Activated T-helper 2 cell treated with anti-CD3 and anti-CD28 coated beads, Interferon-gamma antibody, Interleukin-2, Interleukin-4, amounts not matched to agents 10 μg/mL and 5 μg/mL and 100 μg/mL, durations not matched to agents 14 hours and 24 hours and 36 hours (primary cell): ENCODE measurements at places on chromosomes 12 and 14. TPM values are rescaled to one million over a fixed set of nuclear protein-coding genes. Genes with fewer than 3 reads are reported as not detected.

GRCh38 chr14:49280566-49280965, 305.6 kb downstream of the RPS29 start:
- DNase-seq: no peak

Gene TMEM132C
- total RNA-seq: not detected in 2 replicates

DNA sequence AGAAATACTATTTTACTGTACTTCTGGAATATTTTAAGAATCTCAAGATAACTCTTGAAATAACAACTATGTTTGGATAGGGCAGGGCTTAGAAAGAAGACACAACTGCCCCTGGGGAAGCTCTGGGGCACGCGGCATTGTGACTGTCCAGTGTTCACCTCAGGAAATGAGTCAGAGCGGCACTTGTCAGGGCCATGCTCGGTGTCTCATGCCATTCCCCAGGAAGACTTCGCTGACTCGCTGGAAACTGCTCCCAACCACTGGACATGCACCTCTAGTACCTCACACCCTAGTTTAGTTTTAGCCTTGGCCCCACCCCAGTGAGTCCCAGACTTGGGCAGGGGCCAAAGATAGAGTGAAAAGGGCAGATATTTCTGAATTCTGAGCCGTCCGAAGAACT, 192.0 kb downstream of the TTC7B start:
- DNase-seq: no peak

Gene PMEL
- total RNA-seq: 0.32 and 0.37 TPM in 2 replicates

- no peak for DNase-seq
Measured at GRCh38 chr12:14930299-14930698, 8.0 kb downstream of the ERP27 start.

DNA sequence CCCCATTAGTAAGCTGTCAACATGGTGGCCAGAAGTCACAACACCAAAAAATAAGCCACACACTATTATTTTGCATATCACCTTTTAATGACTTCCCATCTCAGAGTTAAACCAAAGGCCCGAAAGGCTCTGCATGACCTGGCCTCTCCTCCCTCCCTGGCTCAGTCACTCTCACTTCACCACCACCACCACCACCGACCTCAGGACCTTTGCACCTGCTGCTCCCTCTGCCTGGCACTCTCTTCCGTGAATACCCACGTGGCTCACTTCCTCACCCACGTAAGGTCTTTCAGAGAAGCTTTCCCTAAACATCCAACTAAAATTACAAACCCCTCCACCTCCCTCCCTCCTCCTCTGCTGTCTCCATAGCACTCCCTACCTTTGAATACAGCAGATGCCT, 134.3 kb downstream of the RIMBP2 start:
- no peak for DNase-seq

GRCh38 chr14:55851301-55851700, 266.9 kb upstream of the PELI2 start:
- no peak for DNase-seq

Gene KRT79
- not detected in 2 replicates for total RNA-seq

- DNase-seq: no peak
Measured at GRCh38 chr14:22073801-22074200, 400.2 kb upstream of the OR4E1 start.

DNA sequence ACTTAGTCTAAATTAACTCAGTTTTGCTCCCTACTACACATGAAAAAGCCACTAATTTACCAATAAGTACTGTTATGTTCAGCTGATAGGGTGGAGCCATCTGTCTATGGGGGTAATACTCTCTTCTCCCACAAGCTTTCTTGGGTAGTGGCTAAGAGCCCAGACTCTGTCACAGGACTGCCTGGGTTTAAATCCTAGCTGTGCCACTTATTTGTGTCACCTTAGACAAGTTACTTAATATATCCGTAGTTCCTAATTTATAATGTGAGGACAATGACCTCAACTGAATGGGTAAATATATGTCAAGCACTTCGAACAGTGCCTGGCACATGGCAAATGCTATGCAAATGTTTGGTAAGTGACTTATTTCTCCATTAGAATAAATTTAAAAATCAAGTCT, 185.6 kb downstream of the DACT1 start:
- DNase-seq: no peak

Gene HOXC6
- total RNA-seq: not detected in 2 replicates

Gene RAB35
- total RNA-seq: 86.5 and 87.0 TPM in 2 replicates

DNA sequence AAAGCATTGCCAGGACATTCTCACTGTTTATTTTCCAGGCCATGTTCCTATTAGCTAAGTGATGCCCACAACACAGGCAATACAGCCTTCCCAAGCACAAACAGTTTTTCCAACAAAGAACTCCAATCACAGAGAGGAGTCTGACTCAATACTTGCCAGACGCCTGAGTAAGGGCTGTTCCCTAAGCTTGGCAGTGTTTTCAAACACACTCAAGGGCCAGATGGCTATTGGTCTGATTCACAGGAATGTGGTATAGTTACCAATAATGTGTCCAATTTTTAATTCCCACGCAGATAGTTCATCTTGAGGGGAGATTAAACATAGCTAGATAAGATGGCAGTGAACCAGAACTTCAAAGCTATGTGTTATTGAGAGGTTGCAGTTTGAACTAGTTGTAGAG, 381.0 kb downstream of the SNAPC1 start:
- DNase-seq: no peak

- no peak for DNase-seq
Measured at GRCh38 chr14:64787619-64788018, 83.4 kb downstream of the PLEKHG3 start.

- DNase-seq: no peak
Measured at GRCh38 chr14:59631237-59631636, 54.6 kb upstream of the CCDC175 start.

GRCh38 chr12:77999074-77999715, 168.5 kb downstream of the NAV3 start:
- DNase-seq: no peak

DNA sequence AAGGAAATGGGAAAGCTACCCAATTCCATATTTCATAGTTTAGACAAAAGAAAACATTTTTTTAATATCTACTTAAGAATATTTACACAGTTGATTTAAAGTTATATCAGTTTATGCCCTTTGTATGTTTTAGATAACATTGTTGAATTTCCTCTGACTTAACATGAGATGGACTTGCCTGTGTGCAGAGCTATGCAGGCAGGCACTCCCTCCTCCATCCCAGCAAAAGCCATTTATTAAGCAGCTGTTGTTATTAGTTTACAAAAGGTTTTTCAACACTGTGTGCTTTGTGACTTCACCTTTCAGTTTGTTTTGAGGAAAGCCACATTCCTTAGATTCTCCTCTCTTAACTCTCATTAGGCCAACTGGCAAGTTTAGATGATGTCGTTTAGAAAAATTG, 337.5 kb upstream of the PDE3A start:
- no peak for DNase-seq

DNA sequence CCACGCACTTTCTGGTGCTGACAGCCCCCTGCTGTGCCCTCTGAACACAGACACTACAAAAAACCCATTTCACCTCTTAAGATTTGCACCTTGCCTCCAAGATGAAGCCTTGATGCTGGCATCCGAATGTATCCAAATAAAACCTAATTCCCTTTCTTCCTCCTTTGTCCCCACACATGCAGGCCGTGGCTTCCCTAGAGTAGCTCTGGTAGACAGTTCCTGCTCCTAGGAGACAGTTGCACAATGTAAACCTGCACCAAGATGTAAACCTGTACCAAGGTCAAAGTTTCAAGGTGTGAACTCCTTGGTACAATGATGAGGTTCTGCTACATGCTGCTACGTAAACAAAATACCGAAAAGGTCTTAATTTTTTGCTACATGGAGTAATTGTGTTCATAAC, 625 bp upstream of the ABHD12B start:
- DNase-seq: no peak

- DNase-seq: no peak
Measured at GRCh38 chr12:124837958-124838803, 25.5 kb downstream of the SCARB1 start.

GRCh38 chr12:69015017-69015416, 82.0 kb upstream of the CPM start:
- no peak for DNase-seq

GRCh38 chr14:24609655-24610344, at the start of gene GZMH:
Gene GZMH, minus strand, starts transcription at chr14:24609685. Its CDS starts 72 bp downstream, at chr14:24609613.
- no peak for DNase-seq

Gene CABP1
- total RNA-seq: 0.27 and 0.41 TPM in 2 replicates

Gene STON2
- not detected in 2 replicates for total RNA-seq

DNA sequence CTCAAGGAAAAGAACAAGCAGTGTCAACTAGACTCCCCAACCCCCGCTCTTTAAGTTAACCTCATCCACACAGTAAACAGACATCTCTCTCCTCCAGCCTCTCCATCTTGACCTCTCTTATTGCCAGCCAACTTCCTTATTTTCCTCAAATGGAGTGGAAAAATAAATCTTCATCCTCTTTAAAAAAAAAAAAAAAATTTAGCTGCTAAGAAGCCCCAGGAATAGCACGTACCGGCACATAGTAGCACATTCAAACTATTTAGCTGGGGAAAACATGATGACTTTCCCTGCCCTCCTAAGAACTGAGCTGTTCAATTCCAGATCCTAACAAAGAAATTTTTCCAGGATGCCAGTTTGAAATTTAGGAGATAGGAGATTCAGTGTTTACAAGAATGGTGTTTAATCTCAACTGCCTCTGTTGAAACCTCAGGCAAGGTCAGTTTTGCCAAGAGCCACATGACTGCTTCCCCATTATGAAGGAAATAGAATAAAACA, 90.8 kb downstream of the EPS8 start:
- no peak for DNase-seq

DNA sequence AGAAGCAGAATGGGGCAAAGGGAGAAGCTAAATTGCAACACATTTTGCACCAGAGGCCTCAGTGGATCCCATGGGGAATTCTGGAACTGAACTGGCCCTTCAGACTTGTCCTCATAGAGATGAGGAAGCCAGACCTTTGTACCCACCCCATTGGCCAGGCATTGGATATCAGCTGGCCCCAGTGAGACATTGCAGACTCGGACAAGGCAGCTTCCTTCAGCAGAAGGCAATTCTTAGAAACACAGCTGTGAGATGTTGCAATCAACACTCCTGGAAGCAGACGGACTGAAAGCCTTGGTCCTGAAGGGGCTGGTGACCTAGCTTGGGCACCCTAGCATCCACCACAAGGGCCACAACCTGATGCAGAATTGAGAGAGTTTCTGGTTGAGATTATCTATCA, 218.1 kb downstream of the MSRB3 start:
- no peak for DNase-seq

Gene CLEC6A
- total RNA-seq: not detected in 2 replicates
